NCI-H345 (cell line): ENCODE measurements at places on chromosomes 3 and 15.
A peak's percentile ranks its signal among the peaks of the same experiment; 100 is the strongest.

DNA sequence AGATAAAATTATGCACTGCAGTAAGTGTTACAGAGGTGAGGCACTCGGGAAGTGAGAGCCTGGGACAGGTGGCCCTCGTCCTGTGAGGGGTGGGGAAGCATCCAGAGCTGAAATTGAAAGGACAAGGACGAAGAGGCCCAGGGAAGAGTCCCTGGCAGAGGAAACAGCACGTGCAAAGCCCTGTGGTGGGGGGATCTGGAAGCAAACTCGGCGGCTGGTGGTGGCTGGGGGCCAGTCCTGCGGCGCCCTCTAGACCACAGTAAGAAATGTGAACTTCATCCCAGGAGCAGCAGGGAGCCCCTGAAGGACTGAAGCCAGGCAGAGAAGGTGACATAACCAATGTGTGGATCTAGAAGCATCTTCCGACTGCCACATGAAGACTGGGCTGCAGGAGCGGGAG is 42.8 kb downstream of the GRIP2 start:
- no peak for DNase-seq

DNA sequence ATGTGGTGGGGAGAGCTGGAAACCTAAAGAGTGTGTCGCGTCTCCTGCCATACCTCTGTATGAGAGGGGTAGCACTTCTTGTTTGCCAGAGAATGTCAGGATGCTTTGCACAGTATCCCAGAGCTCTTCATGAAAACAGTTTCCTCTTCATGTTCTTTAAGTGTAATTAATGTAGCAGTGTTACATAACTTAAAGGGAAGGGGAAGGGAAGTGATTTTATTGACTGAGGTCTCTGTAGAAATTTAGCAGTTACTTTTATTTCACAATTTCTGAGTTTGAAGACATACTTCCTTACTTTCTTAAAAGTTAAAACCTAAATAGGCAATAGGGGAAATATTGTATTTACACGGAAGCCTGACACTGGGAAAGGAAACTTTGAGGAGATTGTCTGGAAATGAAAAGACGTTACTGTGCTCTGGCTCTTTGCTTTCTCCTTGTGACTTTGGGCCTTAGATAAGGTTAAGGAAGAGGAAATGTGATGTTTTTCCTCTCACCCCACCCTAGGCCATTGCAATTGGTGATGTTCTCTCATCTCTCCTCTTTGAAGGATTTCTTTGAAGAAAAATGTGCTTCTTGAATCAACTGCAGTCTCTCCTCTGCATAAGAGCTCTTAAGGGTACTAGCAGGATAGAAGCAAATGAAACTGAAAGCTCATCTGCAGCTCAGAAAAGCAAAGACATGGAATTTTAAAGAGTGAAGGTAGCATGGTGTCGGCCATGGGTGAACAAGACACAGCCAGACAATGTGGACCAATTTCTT is 6.0 kb downstream of the NXPE3 start:
- DNase-seq: no peak

GRCh38 chr15:69880571-69881301 is 217.0 kb downstream of the TLE3 start:
- DNase-seq: no peak

GRCh38 chr3:109050591-109051167 is 67.3 kb downstream of the MORC1 start:
- DNase-seq: no peak

DNA sequence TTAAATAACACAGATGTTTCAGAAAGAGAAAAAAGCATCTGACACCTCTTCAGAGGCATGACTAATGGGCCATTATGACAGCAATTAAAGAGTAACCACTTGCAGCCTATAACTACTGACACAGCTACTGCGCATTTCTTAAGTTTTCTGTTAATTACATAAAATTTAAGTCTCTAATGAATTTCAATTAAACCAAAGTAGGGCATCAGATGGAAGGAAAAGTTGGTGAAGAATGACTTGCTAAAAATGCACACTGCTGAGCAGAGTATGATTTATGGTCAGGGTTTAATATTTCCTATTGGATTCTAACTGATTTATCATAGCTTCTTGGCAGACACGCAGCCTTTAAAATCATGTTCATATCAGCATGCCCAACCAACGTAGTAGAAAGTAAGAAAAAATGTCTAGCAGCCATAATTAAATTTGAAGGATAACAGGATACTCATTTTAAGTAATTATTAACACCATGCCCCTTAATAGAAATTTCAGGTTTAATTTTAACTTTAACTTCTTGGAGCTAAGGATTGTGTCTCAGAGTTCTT is 140.0 kb downstream of the CBLB start:
- DNase-seq: no peak

DNA sequence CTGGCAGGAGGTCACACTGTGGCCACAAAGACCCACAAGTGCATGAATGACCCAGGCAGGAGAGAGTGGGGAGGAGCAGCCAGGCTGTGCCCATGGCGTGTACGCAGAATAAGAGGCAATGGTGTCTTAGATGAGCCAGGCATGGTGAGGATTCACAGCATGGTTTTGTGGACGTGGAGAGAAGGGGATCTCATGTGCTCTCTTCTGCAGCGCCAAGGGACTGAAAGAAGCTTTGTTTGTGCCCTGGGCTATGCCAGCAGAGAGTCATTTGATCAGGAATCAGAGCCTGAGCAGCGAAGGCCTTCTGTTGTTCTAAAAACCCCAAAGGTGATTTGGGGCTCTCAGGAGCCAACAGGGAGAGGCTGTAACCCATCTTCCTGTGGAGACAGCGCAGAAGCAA is 18.7 kb upstream of the RPP14 start:
- DNase-seq: no peak

DNA sequence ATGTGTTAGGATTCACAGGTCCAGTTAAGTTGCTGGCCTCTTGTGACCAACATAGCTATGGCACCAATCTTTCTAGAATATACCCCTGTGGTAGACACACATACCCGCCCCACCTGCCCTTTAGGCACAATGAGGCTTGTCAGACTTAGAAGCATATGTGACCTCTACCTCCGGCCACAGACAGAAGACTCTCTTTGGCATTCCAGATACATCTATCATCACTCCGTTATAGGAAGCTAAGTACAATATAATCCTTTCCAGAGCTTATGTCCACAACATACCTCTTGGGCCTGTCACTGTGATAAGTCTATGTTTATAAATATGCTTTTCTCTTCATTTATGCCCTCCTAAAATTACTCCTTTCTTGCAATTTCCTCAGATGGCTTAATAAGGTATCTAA is 39.8 kb downstream of the CD47 start:
- no peak for DNase-seq

- no peak for DNase-seq
Observed at GRCh38 chr3:180855956-180856355, 56.5 kb upstream of the FXR1 start.

GRCh38 chr15:65208647-65209046 is 2.6 kb downstream of the CILP start:
- no peak for DNase-seq

DNA sequence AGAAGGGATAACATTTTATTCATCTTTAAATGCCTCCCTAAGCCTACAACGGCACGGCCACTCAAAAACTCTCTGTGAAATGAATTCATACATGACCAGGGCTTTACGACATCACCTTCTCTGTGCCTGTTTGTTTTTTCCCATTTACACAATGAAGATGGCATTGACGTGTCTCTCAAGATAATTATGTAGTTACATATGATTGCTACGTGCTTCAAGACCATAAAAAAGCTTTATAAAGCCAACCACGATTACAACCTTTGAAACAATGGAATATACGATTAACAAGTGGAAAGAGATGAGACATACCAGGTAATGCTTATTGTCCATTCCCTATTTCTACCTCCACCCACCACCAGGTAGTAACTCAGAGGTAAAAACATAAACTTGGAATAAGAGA is 168.4 kb downstream of the P3H2 start:
- DNase-seq: no peak

DNA sequence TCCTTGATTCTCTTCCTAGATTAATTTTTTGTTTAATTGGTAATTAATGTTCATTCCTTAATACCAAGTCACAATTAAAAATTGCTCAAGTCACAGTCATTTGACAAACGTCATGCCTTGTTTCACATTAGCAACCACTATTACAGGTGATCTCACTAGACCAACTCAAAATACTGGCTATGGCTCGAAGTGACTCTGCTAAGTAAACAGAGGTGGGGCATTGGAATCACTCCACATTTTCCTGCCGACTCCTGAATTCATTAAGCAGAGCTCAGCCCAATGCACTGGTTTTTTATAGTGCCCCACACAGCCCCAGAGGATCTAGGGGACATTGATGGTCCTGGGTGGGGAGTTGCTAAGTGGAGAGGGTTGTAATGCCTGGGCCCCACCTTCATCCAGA is 201.2 kb upstream of the NSMCE3 start:
- DNase-seq: peak; percentile 65

- DNase-seq: no peak
Observed at GRCh38 chr3:30655187-30655812, 48.9 kb downstream of the TGFBR2 start.

- DNase-seq: peak; percentile 74
Observed at GRCh38 chr3:169847896-169848295, 21.8 kb downstream of the LRRC31 start.

DNA sequence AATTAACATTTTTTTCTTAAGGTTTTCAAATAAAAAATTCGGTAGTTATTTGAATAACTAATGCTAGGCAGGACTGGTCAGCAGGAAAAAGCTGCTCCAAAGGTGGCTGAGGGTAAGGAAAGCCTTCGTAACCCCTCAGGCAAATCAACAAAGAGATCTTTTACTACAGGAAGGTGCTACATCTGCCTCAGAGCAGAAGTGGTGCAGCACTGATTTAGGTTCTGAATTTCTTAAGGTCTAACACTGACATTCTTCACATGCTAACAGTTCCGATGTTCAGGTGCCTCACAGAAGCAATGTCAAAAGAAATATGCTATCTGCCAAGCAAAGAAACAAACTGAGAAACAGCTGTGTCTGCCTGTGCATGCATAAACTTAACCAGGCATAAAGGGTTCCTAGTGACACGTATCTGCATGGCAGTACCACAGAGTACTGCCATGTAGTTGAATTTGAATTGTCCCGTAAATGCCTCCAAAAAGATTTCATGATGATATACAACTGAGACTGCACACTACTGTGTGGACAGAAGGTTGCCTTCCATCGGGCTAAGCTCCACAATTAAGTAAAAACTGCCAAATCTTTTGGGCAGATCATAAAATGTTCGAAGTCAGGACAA is 275.0 kb upstream of the NSMCE3 start:
- DNase-seq: no peak

DNA sequence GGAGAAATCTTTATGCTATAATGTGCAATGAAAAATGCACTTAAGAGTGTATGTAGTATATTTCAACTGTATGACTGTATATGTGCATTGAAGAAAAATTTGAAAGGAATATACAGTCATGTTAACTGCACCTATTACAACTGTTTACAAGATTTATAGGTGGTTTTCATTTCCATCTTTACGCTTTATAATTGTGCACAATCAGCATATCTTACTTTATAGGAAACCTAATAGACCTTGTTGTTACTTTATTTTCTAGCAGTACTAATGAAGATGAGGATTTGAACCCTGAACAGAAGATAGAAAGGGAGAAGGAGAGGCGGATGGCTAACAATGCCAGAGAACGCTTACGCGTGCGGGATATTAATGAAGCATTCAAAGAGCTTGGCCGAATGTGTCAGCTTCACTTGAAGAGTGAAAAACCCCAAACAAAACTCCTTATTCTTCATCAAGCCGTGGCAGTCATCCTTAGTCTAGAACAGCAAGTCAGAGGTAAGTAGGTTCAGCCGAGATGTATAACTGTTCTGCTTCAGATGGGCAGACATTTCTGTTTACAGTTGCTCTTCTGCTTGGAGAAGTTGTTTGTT is 103.4 kb upstream of the CGNL1 start:
- DNase-seq: no peak
